Thoracic aorta endothelial cell (primary cell): ENCODE measurements at places on chromosomes 4 and X. TPM values are rescaled to one million over a fixed set of nuclear protein-coding genes. Genes with fewer than 3 reads are reported as not detected.

The ETDA gene
- total RNA-seq, result not detected in 2 replicates

The UGT2B28 gene
- total RNA-seq, result not detected in 2 replicates

The TMEM187 gene
- 3.7 and 4.0 TPM in 2 replicates for total RNA-seq

The FABP2 gene
- total RNA-seq, result not detected in 2 replicates

The TCEAL2 gene
- total RNA-seq, result 0.14 TPM in 1 of 2 replicates, not detected in the other

The TEX13C gene
- not detected in 2 replicates for total RNA-seq
